Activated CD4-positive, alpha-beta T cell treated with anti-CD3 and anti-CD28 coated beads for 24 hours (primary cell): ENCODE measurements at places on chromosomes 6 and 20.

- DNase-seq = no peak
These were observed 379.4 kb downstream of the TAF4 start for GRCh38 chr20:61686051-61686936.

DNA sequence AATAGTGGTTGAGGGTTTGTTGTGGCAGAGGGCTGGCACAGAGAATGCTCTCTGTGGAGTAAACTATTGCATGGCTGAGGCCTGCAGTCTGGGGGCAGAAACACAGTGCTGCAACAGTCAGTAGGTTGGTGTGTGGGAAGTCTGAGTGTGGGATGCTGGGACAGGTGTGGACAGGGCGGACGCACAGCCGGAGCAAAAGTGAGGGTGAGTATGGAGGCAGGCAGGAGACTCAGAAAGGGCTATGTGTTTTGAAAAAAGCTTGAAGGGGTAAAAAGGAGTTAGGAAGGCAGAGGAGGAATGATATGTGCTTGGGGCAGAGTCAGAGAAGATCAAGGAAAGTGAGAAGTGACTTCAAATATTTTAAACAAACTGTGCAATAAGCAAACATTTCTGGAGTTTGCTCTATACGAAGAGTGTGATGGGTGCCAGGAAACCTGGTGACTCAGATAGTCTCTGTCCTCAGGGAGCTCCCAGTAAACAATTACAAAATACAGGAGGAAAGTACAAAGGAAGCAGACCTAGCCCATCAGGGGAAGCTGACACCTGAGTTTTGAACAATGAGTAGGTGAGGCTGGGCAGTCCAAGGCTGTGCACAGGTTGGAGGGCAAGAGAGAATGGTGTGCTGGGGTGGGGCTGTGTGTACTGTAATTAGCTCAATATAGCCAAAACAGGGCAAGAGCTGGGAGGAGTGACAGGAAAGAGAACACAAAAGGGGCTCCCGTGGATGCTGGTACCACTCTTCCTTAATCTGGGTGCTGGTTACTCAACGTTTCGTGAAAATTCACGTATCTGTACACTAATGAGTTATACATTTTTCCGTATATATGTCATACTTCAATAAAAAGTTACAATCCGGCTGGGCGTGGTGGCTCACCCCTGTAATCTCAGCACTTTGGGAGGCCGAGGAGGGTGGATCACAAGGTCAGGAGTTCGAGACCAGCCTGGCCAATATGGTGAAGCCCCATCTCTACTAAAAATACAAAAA lies 55.2 kb downstream of the PIGU start:
- DNase-seq = no peak

DNA sequence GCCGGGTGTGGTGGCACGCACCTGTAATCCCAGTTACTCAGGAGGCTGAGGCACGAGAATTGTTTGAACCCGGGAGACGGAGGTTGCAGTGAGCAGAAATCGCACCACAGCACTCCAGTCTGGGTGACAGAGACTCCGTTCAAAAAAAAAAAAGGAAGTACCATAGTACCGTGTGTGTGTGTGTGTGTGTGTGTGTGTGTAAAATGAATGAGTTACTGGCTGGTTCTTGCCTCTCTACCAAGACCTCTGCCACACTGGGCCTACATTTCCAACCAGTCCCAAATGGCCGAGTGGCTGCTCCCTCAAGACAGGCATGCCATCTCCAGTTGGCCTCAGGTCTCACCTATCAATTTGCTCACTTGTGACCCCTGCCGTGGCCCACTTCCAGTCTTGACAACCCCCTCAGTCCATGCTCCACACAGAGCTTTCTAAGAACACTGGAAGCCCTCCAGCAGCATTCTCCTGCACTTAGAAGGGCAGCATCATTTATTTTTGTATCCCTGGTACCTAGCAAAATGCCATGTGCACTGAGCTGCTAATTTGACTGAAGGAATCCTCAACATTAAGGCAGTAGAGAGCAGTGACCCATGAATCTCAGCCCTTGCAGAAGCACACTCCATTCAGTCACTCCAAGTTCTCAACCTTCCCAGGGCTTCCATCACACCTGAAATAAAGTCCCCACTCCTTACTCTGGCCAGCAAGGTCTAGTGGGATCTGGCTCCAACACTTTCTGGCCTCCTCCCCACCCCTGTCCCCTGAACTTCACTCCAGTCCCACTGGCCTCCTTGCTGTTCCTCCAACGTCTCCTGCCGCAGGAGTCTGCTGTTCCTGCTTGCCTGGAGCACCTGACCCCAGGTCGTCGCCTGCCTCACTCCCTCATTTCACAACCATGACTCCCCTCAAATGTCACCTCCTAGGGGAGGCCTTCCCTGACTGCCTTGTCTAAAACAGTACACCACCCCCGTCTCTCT lies 29.9 kb downstream of the COX4I2 start:
- no peak for DNase-seq

GRCh38 chr20:35721621-35722020 lies 20.4 kb downstream of the RBM39 start:
- DNase-seq = no peak

GRCh38 chr20:49399329-49399728 lies 83.1 kb downstream of the KCNB1 start:
- DNase-seq = no peak

DNA sequence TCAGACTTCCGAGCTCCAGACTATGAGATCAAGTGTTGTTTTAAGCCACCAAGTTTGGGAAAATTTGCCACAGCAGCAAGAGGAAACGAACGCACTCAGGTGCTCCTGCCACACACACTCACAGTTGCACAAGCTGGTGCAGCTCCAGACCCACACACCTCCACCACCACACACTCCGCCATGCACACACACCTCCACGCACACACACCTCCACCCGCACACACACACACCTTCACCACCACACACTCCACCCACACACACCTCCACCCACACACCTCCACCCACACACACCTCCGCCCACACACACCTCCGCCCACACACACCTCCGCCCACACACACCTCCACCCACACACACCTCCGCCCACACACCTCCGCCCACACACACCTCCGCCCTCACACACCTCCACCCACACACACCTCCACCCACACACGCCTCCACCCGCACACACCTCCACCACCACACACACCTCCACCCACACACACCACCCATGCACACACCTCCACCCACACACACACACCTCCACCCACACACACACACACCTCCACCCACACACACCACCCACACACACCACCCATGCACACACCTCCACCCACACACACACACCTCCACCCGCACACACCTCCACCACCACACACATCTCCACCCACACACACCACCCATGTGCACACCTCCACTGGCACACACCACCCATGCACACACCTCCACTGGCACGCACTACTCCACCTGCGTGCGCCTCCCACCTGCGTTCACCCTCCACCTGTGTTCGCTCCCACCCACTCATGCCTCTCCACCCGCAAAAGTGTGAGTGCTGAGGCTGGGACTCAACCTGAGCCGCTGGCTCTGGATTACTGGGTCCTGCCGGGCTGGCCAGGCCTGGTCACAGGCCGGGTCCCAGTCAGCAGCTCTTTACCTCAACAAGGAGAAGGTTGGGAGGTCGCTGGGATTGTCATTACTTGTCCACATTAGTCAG lies 175.6 kb downstream of the BMP7 start:
- DNase-seq = no peak

- no peak for DNase-seq
These were observed 322.9 kb upstream of the TFAP2D start for GRCh38 chr6:50390416-50390815.

GRCh38 chr6:18262702-18263417 lies 1.5 kb downstream of the DEK start:
- peak; percentile 30 for DNase-seq

- peak; percentile 90 for DNase-seq
These were observed at the start of gene TBC1D7 for GRCh38 chr6:13328076-13328874. TBC1D7 (minus strand) TSS chr6:13328537; CDS start chr6:13326898, 1,639 bp downstream.

- no peak for DNase-seq
These were observed 7.9 kb upstream of the FAM210B start for GRCh38 chr20:56350842-56351241.

DNA sequence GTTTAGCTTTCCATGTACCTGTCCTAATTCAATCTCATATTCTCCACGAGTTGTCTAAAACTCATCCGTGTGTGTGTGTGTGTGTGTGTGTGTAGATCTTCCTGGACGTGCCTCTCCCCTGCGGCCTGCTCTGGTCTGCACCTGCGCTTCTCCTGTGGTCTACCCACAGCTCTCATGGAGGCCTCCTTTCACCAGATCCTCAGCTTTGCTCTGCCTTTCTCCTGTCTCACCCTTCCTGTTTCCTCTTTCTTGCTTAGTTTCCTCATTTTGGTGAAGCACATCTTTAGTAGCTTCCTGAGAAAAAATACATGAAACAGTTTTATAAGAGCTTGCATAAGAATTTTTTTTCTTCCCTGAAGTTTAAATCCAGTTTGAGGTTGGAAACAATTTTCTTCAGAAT lies 18.1 kb downstream of the SLX4IP start:
- no peak for DNase-seq

GRCh38 chr20:58472273-58473018 lies 42.8 kb downstream of the APCDD1L start:
- DNase-seq = no peak

DNA sequence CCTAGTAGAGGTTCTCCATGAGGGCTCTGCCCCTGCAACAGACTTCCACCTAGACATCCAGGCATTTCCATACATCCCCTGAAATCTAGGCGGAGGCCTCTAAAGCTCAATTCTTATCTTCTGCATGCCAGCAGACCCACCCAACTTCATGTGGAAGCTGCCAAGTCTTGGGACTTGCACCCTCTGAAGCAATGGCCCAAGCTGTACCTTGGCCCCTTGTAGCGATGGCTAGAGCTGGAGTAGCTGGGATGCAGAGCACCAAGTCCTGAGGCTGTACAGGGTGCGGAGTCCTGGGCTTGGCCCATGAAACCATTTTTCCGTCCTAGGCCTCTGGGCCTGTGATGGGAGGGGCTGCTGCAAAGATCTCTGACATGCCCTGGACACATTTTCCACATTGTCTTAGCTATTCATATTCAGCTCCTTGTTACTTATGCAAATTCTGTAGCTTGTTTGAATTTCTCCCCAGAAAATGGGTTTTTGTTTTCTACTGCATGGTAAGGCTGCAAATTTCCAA lies 17.4 kb upstream of the ELOVL5 start:
- no peak for DNase-seq

GRCh38 chr6:20334334-20334733 lies 67.3 kb upstream of the E2F3 start:
- DNase-seq = no peak

- no peak for DNase-seq
These were observed 45.9 kb upstream of the CENPW start for GRCh38 chr6:126293891-126294524.

DNA sequence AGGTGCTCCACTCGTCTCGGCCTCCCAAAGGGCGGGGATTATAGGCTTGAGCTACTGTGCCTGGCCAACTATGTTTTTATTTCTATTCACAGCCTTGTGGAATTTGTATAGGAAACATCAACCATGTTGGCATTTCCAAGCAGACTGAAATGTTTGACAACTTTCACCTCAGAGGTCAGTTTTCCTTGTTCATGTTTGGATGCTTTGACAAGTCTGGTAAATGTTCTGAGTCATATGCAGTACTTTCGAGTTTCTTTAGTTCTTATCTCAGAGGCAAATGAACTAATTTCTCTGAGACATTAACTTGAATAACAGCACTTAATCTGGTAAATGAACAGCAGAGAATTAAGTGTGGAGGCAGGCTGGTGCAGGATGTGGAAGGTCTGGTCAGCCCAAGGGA lies 373.4 kb upstream of the SYNCRIP start:
- DNase-seq = no peak

DNA sequence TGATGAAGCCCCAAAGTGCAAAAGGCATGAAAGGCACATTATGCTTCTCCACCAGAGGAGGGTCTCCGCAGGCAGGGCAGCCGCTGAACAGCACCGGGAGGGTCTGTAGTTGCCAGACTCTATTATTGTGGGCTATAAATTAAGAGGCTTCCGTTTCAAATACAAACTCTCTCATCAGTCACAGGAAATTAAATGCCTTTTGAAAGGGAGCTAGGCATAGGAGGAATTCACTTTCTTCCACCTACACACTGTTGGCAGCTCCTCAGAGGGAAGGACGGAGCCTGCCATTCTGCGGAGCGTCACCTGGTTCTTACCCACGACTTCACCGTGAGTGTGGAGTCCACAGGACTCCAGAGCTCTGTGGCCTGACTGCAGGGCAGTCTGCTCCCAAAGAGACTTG lies 140.8 kb upstream of the AGPAT4 start:
- DNase-seq = no peak

DNA sequence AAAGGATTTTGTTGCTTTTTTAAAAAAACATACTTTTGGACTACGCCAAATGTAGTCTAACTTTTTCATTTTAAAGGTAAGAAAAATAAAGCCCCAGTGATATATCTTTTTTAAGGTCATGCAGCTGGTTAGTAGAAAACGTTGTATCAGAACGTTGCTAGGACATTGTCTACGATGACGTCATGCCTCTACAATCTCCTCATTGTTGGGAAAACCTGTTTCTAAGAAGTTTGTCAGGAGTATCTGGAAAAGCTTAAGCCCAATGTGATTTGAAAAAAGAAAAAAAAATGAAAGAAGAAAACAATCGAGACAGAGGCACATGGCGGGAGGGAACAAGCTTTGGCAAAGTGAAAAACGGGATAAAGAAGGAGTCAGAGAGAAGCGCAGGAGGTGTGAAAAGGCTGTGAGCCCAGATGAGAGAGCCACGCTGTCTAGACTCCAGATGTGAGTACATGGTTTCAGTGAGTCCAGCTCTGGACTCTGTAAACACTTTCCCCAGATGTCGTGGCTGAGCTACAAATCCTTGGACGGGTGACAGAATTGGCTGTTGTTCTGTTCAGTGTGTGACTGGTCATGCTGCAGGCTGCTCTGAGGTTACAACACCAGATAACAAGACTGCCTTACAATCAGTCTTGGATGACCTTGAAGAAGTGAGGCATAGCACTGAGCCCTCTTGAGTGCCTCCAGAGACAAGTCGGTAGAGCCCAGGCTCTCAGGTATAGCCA lies 656.7 kb upstream of the ID4 start:
- DNase-seq = no peak

DNA sequence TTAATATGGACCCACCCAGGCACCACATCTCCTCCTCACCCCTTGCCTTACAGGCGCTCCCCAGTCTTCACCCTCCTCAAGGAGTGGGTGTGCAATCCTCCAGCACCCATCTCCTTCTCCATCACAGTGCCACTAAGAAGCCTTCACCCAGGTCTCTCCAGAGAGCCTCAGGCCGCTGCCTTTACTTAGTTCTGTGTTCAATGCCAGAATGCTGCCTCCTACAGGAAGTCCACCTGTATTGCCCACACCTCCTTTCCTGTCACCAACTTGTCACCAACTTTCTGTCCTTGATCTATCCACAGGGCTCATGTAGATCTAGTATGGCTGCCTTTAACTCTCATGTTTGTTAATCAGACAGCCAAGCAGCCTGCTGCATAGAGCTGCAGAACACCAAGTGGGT lies 586 bp upstream of the LST1 start:
- no peak for DNase-seq
